ENCODE measurements at places on chromosomes 16 and 17. TPM values are rescaled to one million over a fixed set of nuclear protein-coding genes. Genes with fewer than 3 reads are reported as not detected.

The DPEP3 gene
- not detected for total RNA-seq

The NPIPA5 gene
- total RNA-seq, result 3.9 TPM

DNA sequence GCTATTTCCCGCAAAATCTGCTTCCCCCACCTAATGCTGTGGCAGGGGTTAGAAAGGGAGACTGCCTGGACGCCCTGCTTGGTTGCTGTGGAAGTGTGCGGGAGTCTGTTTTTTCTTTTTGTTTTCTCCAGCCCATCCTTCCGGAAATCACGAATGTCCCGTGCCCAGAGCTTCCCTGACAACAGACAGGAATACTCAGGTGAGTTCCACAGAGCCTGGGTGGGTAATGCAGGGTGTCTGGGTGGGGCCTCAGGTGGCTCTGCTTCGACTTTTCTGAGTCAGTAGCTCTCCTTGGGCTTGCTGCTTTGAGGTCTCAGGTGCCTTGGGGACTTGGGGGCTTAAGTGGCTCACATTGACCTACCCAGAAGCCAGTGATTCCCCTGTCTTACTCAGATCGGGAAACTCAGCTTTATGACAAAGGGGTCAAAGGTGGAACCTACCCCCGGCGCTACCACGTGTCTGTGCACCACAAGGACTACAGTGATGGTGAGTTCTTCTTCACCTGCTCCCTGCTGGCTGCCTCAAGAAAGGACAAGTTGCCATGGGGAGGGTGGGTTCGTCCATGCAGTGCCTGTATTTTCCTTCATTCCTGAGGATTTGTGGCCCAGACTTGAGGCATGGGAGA is 11.4 kb downstream of the LIMD2 start:
- DNase-seq, result no peak

GRCh38 chr17:72518753-72519597 is 398.2 kb downstream of the SOX9 start:
- no peak for DNase-seq

DNA sequence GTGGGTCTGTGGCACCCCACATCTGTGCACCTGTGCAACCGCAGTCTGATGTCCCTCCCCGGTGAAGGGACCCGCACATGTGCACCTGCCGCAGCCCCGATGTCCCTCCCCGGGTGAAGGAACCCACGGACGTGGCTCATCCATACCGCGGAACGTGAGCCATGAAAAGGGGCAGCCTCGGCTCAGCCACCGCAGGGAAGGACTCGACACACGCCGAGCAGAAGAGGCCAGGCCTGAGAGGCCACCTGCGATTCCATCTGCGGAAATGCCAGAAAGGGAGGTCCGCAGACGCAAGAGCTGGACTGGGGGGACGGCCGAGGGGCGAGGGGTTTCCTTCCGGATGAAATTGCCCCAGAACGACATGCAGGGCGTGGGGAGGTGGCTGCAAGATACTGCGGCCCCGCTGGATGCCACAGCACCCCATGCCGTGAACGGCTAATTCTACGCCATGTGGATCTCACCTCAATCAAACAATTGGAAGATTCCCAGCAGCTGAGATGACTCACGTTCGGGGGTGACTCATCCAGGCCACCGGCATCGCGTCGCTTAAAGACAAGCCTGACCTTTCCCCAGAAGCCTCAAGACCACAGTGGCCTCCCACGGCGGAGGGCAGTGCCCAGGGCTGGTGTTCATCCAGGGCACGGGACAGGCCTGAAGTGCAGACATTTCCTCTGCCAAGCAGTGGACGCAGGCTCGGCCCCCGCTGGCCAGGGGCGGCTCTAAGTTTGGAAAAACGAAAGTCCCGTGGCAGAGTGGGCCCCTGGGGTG is 21.0 kb downstream of the SOX8 start:
- no peak for DNase-seq

DNA sequence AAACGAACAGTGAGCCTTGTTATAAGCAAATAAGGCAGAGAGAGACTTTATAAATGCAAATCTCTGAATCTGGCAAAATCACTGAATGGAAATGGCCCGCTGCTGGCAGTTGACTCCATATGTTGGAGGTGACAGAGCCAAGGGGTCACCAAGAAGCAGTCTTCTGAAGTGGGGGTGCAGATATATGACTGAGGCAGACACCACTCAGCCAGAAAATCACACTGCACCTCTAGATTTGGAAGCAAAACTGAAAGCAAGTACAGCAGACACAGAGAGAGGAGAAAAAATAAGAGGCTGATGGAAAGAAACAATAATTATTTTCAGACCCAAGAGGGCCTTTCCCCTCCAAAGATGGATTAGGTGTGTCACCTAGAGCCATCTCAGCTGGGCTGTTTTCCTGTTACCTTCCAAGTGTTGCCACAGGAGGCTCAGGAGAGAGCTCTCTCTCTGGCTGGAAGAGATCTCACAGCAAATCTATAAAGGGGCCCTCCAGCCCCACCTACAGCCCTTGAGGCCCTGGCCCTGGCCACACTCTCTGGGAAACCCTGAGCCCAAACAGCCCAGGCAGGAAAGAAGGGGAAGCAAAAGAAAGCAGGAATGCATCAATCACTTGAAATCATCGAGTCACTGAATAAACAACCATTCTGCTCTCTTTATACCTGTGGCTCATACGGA is 585.1 kb upstream of the PSMD7 start:
- no peak for DNase-seq

DNA sequence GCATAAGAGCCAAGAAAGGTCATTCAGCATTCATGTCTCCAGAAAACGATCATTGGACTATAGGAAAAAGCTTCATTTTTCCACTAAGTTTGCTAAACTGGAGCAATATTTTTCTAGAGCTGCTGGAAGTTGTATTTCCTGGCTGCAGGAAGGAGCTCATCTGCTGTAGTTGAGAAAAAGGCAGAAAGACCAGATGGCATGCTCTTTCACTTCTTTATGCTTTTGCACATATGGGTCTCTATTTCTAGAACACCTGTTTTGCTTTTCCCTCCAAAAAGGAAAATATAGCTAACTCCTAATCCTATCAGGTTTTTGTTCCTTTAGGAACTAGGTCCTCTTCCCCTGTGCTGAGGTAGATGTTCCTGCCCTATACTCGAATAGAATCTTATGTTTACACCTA is 61.9 kb upstream of the HLF start:
- DNase-seq, result no peak

- no peak for DNase-seq
Measured at GRCh38 chr16:71854369-71854948, 8.7 kb downstream of the ATXN1L start.
